ENCODE measurements at places on chromosomes 12 and 14.
A peak's percentile ranks its signal among the peaks of the same experiment; 100 is the strongest.

DNA sequence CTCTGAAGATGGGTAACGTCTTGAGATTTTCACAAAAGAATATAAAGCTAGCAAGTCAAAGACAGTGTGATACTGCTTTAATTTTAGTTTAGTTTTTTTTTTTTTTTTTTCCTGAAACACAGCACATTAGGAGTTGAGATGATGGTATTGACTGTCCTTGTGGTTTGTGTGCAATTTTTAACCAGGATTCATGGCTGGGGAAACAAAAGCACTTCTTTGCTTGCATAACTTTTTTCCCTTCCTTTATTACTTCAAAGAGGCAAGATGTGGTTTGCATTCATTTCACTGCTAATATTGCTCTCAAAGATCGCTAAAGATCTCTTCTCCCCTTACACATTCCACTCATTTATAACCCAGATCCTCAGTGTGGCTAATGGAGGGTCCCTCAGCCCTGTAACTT, 157.1 kb upstream of the PZP start:
- DNase-seq: no peak

DNA sequence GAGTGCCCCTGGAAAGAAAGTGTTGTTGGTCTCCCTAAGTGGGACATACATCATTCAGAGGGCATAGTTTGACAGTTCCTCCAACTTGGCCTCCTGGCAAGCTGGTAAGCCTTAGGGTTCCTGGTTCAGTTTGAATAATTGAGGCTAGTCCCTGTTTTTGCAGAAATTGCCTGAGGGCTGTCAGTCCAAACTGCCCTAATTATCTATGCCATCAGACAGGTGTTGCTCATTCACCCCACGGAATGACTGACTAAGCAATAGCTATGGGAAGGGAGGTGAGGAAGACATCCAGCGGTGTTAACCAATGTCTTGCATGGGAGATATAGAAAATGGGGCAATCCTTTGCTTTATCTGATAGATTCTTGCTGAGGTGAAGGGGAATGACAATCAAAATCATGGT, 37.6 kb downstream of the SPTSSA start:
- DNase-seq: no peak

- DNase-seq: no peak
These were observed 7.4 kb upstream of the GLRX5 start for GRCh38 chr14:95527387-95528002.

GRCh38 chr12:46462641-46463355, 90.2 kb upstream of the SLC38A2 start:
- no peak for DNase-seq

DNA sequence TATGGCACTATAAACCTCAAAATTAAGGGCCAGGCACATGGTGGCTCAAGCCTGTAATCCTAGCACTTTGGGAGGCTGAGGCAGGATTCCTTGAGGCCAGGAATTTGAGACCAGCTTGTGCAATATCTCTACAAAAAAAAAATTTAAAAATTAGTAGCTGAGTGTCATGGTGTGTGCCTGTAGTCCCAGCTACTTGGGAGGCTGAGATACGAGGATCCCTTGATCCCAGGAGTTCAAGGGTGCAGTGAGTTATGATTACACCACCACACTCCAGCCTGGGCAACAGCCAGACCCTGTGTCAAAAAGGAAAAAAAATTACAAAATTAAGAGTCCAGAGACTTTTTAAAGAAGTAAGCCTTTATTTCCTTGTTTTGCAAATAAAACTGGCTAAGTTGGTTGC, 1.8 kb upstream of the GCN1 start:
- no peak for DNase-seq

DNA sequence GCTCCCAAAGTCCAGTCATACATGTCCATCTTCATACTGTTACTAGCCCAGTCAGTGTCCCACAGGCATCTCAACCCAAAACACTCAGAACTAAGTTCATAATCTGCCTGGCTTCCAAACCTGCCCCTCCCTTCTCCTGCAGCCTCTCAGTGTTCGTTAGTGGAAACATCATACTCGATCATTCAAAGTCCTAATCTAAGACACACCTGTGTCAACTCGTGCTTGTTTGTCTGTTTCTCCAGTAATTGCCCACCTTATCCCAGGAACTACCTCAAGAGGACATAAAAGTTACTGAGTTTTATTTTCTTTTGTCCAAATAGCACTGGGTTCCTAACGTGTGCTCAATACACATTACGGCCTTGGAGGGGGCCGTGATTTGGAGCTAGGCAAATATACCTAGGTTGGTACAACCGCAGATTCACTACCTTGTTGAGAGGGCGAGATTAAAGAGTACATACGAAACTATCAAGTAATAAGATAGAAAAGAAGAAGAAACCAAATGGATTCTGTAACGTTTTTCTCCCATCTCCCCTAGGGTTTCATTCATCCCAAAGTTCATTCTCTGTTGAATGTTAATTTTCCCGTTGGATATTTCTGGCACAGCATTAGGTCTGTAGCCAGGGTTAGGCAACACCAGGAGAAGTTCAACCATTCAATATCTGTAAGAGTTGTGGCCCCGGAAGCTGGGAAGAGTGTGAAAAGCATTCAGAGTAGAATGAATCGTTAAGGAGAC, 3.2 kb downstream of the RNASE8 start:
- no peak for DNase-seq

GRCh38 chr14:64394977-64395633, 7.0 kb downstream of the MTHFD1 start:
- no peak for DNase-seq

- DNase-seq: no peak
These were observed 10.4 kb downstream of the ACACB start for GRCh38 chr12:109126784-109127183.

DNA sequence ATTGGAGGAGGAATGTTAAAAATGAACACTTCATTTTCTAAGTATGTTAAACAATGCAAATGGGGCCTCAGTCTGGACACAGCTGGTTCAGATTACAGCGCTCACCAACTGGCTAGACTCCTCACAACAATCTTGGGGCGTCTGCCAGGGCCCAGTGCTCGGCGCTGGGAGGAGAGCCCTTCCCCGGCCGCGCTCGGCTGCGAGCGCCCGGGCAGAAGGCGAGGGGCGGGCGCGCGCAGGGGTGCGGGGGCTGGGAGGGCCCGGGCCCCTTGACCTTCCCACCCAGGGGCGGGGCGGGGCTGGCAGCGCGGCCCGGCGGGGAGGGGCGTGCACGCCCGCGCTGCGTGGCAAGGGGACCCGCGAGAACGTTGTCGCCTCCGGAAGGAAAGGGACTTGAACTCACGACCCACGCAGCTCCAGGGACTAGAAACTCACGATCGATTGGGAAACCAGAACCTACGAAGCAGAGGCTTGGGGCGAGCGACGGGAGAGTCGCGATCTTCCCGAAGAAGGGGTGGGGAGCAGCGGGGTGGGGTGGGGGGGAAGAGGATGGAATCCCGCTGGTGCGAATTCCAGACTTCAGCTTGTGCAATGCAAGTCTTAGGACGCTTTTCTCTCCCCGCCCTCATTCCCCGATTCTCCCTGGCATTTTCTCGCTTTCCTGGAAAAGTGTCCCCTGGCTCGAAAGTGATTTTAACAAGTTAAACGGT, at the start of gene FBLN5:
TSS of gene FBLN5 (minus strand) at position 220 of the 710 bp plus-strand sequence. CDS start 465 bp downstream, outside the sequence.
- DNase-seq: no peak

DNA sequence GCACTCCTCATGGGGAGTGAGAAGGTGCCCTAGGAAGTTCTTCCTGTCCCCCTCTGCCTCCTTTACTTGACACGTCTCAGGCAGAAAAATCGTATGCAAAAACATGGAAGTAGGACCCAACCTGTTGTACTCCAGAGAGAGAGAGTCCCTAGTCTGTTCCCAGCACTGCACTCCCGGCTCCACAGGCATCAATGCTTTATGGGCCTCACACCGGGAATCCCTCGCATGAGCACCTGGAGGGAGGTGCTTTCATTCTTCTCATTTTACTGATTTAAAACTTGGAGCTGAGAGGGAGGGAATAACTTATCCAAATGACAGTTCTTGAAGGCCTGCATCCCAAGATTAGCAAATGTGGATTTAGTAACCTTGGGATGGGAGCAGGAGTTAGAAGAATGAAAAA, 1101.4 kb downstream of the BCL11B start:
- no peak for DNase-seq

GRCh38 chr14:44962334-44963043, 499 bp downstream of the TOGARAM1 start:
- DNase-seq: no peak

DNA sequence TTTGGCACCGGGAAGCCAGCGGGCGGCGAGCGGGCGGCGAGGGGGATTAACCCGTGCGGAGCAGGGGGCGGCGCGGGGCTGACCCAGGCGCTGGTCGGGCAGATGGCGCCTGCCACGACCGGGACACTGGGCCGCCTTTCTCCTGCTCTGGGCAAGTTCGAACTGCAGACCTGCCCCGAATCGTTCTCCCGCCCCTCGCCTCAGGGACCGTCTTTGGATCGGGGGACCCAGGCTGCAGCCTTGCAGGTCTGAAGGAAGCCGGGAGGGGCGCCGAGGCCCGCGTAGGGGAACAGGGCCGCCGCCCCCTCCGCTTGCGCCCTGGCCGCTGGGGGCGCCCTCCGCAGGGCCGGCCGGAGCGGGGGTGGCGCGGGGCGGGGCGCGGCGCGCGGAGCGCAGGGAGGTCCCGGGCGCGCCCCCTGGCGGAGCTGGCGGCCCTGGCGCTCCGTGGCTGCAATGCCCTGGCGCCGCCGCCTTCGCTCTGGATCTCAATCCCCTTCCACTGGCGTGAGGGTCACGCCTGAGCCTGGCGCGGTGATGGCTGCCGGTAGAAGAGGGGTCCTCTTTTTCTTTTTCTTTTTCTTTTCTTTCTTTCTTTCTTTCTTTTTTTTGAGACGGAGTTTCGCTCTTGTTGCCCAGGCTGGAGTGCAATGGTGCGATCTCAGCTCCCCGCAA, 449 bp upstream of the LTBP2 start:
- DNase-seq: no peak

DNA sequence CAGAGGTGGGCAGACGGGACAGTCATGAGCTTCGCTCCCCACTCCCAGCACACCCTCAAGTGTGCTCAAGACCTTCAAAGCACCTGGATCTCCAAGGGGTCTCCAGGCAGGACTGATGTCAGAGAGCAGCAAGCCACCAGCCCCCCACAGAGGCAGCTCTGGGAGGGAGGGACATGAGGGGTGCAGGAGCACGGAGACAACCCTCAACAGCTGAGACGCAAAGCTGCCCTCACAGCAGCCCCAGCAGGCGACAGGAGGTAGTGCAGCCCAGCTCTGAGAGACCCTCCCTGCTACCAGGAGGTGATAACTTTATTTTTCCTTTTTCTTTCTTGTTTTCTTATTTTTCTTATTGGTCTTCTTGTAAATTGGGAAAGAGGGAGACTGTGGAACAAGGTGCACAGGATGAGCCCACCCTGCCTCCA, 17.9 kb downstream of the SIVA1 start:
- DNase-seq: peak; percentile 4

DNA sequence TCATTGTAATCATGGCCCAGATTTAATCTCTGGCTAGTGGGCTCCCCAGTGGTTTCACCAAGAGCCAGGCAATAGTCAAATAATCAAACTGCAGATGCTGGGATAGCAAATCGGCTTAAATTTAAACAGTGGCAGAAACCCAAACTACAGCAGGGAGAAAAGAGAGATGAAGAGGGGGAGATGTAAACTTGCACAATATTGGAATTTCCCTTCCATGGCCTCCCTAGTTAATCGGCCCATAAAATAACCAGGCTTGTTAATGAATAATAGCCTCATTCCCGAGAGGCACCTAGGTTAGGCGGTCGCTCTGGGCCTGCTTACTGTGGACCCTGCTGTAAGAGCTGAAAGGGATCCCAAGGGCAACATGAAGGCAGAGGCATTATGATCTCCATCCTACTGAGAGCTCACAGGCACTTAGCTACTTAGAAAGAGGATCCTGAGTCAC, 116.2 kb downstream of the NUAK1 start:
- no peak for DNase-seq

DNA sequence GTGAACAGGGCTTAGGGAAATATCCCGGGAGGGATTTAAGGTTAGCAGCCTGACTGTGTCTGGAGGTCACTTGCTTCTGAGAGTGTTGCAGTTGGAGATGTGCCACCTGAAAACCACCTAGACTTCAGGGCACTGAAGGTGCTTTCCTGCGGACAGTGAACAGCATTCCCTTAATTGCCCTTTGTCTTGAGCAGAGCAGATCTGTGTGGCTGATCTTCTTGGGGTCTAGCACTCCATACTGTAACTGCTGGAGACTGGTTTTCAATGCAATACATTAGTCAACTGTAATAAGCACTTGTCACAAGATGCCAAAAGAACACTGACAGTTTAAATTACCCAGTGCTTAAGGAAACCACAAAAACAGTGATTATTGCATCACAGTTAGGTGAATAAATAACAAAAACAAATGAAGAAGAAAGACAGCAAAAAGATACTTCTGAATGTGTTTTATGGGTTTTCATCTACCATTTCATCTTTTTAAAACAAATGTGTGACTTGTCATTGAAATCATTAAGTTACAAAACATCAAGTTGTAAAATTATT, 111.8 kb downstream of the PRIMA1 start:
- DNase-seq: no peak

- no peak for DNase-seq
These were observed 9.3 kb downstream of the PLEKHD1 start for GRCh38 chr14:69493791-69494190.

DNA sequence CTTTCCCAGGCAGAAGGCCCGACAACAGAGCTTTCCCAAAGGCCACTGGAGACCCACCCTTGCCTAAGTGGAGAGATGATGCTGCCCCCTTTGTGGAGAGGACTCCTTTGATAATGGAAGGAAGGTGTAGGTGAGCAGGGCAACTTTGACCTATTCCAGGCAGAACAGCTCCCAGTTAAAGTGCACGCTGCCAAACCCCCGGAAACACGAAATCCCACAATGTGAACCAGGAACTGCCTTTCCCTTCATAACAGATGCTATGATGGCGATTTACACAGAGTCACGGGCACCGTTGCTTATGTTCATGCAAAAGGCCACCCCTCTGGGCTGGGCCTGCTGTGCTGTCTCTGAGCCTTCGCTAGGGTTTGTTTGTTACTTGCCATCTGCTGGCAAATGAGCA, 34.6 kb downstream of the PRIMA1 start:
- no peak for DNase-seq

DNA sequence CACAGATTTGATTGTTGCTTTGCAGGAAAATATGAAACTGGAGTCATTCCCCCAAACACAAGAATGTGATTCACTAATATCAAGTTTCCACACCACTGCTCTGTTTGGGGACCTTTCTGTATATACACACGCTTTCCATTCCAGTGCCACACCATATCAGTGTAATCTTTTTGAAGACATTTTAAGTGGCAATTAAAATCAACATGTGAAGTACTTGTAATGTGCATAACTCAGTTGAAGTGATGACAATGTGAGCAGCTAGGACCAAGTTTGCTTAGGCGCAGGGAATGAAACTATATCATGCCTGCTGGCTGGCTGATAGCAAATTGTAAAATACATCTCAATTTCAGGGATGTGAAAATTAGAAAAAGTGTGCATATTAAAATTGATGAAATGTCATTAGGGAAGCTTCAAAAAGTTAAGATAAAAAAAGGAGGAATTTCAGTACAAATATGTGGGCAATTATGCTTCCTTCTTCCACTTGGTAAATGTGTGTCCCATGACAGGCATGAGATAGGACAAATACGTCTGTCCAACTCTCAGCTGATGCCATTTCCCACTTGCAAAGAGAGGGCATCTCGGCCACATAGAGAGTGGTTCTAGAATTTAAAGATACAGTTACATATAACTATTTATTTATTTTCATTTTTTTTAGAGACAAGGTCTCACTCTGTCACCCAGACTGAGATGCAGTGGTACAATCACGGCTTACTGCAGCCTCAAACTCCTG, 43.7 kb downstream of the HSPB8 start:
- no peak for DNase-seq
